ENCODE measurements at places on chromosomes 5 and 9.

DNA sequence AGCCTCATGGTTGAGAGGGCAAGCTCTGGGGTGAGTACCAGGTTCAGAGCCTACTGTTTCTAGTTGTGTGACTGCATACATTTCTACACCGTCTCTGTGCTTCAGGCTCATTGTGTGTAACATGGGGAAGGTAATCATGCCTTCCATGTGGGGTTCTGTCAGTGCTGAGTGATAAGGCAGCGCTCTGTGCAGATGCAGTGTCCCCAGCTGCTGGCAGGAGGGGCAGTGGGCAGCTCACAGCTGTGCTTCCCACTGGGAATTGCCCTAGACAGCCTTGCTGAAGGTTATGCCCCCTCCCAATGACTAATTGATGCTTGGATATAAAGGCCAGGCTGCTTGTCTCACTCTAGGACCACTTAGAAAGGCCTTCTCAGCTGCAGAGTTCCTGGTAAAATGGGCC, 121.8 kb upstream of the SAP30L start:
- no peak for DNase-seq

GRCh38 chr5:54753753-54754152, 231.6 kb downstream of the ESM1 start:
- DNase-seq = no peak

GRCh38 chr5:8864053-8864452, 681.8 kb downstream of the SEMA5A start:
- no peak for DNase-seq

DNA sequence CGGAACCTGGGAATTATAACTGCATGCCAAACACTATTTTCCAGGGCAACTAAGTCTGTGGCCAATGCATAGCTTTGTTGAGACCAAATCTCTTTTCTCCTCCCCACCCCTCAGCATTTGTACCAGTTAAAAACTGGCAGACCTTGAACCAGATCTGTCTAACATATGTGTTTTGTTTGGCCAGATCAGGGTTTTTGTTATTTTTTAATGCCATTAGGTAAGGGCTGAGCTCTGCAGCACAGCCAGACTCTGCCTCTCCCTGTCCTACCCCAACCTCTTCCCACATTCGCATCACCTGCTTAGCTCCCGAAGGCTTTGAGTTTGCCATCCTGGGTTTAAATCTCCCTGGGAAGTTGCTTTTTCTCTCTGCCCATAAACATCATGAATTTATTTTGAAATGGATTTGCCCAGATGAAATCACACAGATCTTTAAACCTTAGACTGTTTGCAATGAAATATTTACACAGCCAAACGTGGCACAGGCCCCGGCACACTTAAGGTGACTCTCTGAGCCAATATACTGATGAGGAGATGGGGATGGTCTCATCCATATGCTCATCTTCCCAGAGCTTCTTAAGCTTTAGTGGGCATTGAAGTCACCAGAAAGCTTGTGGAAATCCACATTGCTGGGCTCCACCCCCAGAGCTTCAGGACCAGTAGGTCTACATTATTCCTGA, 54.0 kb upstream of the ALDH1B1 start:
- DNase-seq = no peak

DNA sequence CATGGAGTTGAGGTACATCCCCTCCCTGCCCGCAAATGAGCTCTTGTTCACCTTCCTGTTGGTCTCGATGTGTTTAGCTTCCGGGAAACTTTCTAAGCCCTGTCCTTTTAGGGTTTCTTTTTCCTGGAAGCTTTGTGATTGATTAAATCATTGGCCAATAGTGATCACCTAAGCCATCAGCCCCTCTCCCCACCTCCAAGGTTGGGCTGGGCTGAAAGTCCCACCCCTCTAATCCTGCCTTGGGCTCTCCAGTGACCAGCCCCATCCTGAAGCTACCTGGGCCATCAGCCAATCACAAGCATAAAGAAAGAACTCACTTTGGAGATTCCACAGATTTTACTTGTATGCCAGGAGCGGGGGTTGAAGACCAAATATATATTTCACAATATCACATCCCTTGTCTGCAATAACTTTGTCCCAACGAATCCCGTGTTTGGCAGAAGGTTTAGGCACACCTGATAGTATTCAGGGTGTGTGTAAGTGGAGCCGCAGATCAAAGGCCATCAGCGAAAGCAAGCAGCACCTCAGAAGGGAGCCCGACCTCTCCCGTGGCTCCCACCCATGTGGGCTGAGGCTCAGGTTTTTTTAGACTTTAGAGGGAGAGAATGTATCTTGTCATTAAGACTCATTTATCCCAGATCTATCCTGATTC, 20.4 kb downstream of the ROPN1L start:
- DNase-seq = no peak

GRCh38 chr9:125912667-125913066, 165.5 kb downstream of the PBX3 start:
- no peak for DNase-seq

DNA sequence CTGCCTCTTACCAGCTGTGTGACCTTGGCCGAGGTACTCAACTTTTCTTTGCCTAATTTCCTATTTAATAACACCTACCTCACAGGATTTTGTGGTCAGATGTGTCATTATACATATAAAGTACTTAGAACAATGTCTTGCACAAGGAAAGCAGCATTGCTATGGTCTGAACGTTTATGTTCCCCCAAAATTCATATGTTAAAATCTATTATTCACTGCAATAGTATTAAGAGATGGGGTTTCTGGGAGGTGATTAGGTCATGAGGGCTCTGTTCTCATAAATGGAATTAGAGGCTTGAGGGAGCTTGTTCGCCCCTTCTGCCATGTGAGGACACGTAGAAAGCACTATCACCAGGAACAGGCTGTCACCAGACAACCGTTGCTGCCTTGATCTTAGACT, 10.9 kb upstream of the RNF145 start:
- no peak for DNase-seq
